ENCODE measurements at places on chromosomes 16 and 17.
A peak's percentile ranks its signal among the peaks of the same experiment; 100 is the strongest.

DNA sequence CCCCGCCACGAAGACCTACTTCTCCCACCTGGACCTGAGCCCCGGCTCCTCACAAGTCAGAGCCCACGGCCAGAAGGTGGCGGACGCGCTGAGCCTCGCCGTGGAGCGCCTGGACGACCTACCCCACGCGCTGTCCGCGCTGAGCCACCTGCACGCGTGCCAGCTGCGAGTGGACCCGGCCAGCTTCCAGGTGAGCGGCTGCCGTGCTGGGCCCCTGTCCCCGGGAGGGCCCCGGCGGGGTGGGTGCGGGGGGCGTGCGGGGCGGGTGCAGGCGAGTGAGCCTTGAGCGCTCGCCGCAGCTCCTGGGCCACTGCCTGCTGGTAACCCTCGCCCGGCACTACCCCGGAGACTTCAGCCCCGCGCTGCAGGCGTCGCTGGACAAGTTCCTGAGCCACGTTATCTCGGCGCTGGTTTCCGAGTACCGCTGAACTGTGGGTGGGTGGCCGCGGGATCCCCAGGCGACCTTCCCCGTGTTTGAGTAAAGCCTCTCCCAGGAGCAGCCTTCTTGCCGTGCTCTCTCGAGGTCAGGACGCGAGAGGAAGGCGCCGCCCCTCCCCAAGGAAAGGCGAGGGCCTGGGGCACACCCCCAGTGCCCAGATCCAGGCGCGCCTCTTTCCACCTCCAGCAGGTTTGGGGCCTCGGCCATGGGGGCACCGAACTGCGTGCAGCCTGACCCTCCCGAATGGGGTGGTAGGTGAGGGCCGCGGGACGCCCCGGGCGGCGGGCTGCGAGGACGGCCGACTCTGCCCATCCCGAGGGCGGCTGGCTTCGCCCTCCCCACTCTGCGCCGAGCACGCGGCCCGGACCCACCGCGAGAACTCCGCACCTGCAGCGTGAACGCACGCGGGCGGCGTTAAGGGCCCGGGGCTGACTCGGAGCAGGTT, 664 bp downstream of the HBQ1 start:
- peak; percentile 32 for DNase-seq

DNA sequence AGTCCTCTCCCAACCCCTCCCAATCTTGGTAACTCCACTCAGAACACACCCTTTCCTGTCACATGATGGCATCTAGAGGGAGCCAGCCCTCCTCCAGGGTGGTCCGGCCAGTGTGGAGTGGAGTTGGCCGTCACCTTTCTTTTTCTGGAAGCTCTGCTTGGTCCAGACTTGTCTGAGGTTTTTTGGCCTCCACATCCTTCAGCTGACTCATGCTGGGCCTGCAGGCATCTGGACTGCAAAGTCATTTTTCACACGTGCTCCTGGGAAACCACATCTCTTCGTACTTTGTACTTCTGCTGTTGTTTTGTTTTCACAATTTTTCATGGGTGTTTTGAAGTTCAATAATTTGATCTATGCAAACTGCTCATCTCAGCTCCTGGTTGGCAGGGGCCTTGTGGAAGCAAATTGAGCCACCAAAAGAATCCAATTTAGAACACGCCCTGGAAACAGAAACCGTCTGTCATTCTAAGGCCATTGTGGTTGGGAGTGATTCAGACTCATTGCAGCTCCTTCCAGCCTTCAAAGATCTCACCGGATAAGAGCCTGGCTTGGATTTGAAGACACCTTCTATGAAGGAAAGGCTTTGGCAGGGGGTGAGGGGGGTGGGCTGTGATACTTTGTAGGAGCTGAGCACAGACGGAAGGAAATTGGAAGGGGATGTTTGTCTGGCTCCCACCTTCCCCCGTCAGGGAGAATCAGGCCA, 42.4 kb upstream of the NF1 start:
- peak; percentile 88 for DNase-seq

DNA sequence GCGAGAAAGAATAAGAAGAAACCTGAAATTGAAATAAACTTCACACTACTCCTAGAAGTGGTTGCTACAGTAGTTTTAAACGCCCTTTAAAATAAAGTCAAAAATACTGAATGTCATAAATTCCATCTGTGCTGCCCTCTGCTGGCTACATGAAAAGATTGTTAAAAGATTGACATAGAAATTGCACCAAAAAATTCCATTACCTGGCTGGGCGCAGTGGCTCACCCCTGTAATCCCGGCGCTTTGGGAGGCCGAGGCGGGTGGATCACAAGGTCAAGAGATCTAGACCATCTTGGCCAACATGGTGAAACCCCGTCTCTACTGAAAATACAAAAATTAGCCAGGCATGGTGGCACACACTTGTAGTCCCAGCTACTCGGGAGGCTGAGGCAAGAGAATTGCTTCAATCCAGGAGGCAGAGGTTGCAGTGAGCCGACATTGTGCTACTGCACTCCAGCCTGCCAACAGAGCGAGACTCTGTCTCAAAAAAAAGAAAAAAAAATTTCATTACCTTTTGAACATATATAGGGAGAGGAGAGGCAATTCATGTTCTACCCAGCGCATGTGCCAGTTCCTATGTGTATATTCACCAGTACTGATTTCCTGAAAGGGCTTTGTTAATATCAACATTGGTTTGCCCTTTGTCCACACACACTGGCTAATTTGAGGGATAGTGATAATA, 36.5 kb downstream of the CYTH1 start:
- DNase-seq, result no peak

- DNase-seq, result no peak
These were observed 22.4 kb upstream of the SMIM36 start for GRCh38 chr17:55533608-55534007.

DNA sequence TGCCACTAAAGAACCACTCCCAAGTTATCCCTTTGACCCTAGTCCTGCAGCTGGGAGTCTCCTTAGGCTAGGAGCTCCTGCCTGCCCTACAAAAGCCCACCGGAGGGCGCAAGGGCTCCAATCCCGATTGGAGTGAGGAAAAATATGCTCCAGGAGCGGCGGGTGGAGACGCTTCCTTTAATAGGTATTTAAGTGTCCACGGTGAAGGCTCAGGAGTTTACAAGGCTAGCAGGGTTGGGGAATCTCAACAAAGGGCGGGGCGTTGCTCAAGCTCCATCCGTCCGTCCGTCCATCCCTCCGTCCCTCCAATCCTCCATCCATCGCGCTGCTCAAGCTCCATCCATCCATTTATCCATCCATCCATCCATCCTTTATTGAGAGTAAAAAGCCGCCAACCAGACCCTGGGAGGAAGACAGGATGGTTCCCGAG, 556 bp upstream of the SPNS1 start:
- peak; percentile 60 for DNase-seq

- DNase-seq, result no peak
These were observed 218.0 kb downstream of the NTN1 start for GRCh38 chr17:9239246-9239792.

DNA sequence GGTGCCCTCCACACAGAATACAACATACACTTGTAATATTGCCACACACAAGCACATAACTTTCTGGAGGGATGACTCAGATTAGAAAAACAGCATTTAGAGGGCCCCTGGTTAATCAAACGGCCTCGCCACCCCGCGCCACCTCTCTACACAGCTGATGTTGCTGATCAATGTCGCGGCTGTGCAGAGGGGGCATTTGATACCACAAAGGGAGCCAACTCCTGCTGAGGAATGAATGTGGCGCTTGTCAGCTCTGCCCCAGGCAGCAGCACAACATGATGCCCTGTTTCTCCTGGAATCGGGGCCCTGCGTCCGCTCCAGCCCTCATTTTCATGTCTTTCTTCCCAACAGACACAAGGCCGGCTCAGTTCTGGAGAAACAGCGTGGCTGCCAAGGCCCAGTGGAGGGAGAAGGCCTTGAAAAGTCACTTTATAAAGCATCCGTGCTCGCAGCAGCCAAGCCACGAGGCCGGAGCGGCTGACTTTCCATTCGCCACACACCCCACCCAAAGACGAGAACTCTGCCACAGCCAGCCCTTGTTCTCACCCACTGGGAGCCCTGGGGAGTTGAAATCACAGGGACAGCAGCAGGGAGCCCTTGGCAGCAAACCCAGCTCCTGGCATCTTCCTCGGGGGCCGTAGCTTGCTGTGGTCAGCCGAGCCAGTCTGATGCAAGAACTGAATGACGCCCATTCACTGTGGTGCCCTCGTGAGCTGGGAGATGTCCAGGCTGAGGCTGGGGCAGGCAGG, 65.6 kb downstream of the XYLT1 start:
- DNase-seq, result peak; percentile 52

DNA sequence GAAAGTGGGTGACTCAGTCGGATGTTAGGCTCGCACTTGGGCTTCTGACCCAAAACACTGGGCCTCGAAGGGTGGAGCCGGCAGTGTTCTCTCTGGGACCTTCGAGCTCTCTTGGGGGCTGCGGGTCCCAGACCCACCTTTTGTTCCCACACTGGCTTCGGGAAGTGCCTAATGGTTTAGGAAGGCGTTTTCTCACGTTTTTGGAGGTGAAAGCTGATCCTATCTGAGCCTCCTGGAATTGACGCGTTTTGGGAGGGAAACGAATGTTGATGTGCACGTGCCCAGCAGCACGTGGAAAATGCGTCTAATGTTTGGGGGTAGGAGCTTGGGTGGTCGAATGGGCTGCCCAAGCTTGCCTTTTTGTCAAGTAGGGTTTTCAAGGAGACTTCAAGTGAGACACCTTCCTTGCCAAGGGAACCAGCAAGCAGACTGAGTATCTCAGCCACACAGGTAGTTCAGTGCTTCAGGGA, 666 bp downstream of the HGS start:
- no peak for DNase-seq

GRCh38 chr16:12293017-12293618, 316.6 kb downstream of the SNX29 start:
- no peak for DNase-seq

DNA sequence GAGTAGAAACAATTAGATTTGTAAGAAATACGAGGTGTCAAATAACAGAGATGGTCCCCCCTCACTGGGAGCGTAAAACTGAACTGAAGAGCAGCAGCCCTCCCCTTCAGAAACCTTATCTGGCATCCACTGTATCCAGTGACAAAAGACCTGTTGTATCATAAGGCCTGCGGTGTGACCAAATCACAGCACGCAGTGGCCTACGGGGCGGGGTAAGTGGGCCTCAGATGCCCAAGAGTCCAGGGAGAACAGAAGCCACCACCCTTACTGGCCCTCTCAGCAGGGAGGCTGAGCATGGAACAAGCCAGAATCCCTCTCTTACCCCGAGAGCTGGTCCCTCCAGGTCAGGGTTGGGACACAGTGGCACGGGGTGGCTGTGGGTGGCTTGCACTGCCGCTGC, 5.5 kb downstream of the JMJD6 start:
- DNase-seq, result no peak

GRCh38 chr17:31269578-31269983, 27.5 kb downstream of the OMG start:
- peak; percentile 67 for DNase-seq

GRCh38 chr17:75485688-75486087, 29.3 kb downstream of the TMEM94 start:
- no peak for DNase-seq

- no peak for DNase-seq
These were observed 60.8 kb downstream of the TBC1D16 start for GRCh38 chr17:79974566-79975497.

GRCh38 chr16:52709306-52709705, 162.4 kb upstream of the TOX3 start:
- no peak for DNase-seq

DNA sequence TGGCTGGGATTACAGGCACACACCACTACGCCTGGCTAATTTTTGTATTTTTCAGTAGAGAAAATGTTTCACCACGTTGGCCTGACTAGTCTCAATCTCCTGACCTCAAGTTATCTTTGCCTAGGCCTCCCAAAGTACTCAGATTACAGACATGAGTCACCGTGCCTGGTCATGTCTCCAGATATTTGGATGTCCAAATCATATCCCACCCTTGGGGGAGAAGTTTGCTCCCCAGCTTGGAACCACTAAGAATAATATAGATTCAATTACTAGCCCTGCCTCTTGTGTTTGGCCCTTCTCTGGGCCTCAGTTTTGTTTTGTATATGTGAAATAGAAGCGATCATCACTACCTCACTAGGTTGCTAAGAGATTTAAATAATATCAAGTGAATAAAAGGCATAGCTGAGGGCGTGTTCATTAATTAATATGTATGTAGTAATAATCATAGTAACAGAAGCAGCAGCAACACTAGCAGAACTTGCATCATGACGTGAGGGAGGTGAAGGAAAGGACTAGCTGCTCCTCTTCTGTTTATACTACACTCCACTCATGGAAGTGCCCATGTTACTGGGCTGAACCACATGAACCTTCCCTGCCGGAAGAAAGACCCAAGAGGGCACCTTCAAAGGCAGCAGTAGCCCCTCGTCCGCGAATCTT, 253.6 kb upstream of the XYLT1 start:
- peak; percentile 57 for DNase-seq

DNA sequence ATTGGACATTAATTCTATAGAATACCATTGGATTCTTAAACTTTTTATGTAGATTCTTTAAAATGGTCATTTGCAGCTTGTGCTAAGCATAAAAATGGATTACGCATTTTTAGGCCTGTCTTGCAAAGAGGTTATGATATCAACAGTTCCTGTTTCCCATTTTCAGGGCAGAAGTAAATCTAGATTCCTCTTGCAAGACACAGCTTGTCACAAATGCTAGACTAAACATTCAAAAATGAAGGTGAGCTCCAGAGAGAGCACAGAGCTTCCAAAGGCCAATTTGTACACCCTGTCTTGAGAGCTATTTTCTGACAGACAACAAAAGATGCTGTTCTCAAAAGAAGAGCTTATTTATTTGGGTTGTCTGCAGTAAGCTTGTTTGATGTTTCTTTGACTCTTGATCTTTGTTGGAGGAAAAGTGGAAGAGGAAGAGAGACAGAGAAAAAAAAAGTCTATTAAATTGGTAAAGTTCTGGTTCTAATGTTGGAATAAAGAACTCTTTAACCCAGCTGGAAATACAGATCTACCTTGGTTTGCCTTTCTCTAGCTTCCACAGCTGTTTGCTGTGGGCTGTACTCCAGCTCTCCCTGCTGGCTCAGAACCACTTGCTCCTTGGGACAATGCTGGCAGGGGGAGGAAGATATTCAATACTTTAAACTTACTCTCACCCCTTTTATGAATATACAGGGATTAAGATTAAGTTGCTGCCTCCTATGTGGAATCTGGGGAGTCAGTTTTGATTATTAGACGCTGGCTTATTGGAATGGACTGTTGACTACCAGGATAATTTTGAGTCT, 651.8 kb downstream of the CDH11 start:
- no peak for DNase-seq

- peak; percentile 30 for DNase-seq
These were observed 14.5 kb downstream of the SPIRE2 start for GRCh38 chr16:89842471-89843408.

All from T1000 (cell line).